ENCODE measurements at places on chromosomes 16 and 17. TPM values are rescaled to one million over a fixed set of nuclear protein-coding genes. Genes with fewer than 3 reads are reported as not detected.

DNA sequence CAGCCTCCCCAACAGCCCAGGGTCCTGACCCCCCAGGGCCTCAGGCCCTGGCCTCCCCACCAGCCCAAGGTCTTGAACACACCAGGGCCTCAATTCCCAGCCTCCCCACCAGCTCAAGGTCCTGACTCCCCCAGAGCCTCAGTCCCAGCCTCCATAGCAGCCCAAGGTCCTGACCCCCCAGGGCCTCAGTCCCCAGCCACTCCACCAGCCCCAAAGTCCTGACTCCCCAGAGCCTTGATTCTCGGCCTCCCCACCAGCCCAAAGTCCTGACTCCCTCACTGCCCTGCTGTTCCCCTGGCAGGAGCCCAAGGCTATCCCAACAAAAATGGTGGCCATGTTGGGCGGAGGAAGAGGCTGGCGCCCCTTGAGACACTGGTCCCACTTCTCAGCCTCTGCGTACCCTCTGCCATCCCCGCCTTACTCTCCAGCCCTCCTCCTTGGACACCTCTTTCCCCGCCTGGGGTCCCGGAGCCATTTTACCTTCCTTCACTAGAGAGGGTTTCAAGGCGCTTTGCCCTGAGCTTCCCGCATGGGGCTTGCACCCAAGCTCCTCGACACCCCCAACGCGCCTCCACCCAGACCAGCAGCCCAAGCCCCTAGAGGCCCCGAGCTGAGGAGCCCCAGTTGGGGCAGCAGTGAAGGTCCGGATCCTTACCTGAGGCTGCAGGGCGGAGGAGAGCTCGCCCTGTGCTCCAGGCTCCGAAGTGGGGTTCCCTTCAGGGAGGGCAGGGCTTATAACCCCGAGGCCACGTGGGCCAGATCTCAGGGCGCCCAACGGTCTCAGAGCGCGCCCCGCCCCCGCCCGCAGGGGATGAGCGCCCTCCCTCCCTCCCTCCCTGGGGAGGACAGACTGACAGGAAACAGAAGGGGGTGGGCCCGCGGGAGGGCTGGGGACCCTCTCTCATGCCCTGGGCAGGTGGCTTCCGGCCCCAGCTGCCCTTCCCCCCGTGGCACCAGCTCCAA lies 3.5 kb upstream of the TSPOAP1 start:
- H3K27me3 ChIP-seq: no peaks in the 10 kb centered on the region
- DNase-seq: no peak
- no peaks in the 10 kb centered on the region for H3K4me1 ChIP-seq
- no peak overlapping the region for H3K27ac ChIP-seq
- H3K4me3 ChIP-seq: no peak overlapping the region

DNA sequence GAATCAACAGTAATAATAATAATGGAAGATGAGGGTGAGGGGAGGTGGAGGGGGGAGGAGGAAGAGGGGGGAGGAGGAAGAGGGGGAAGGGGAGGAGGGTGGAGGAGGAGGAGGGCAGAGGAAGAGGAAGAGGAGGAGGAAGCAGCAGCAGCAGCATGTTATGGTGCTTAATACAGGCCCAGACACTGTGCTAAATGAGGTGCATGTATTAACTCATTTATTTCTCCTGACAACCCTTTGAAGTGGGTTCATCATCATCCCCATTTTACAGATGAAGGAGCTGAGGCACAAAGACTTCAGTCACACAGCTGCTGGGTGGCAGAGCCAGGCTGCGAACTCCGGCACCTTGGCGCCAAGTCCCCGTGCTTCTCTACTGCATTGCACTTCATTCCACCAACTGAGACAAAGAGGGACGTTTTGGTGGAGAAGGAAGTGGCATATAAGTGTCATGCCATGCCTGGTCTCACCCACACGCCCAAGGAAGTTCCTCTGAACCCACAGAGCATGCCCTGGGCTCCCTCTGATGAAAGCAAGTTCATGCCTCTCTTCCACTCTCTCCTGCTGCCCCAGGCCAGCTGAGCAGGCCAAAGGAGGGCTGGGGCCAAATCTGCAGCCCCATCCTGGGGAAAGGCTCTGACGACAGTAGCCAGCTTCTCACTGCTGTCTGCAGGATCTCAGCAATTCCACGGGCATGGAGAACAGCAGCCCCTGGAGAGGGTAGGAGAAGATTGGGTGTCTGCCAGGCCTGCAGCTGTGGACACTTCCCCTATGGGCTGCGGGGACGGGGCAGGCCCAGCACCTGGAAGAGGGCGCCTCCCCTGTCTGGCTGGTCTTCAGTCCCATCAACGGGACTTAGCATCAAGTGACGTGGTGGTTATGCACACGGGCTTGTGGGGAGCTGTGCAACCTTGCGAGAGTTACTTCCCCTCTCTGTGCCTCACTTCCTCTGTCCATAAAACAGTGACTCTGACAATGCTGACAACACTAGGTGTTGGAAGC lies 21.8 kb downstream of the XYLT1 start:
- H3K27ac ChIP-seq: no peak overlapping the region
- H3K4me1 ChIP-seq: no peaks in the 10 kb centered on the region
- no peak for DNase-seq
- H3K36me3 ChIP-seq: no peaks in the 10 kb centered on the region

- DNase-seq: no peak
- no peak overlapping the region for H3K27ac ChIP-seq
- H3K4me3 ChIP-seq: no peak overlapping the region
- no peaks in the 10 kb centered on the region for H3K27me3 ChIP-seq
- no peaks in the 10 kb centered on the region for H3K36me3 ChIP-seq
- H3K4me1 ChIP-seq: no peaks in the 10 kb centered on the region
These were observed 20.9 kb downstream of the TNS4 start for GRCh38 chr17:40480501-40481003.

Gene TBC1D26
- total RNA-seq: 0.05 TPM

GRCh38 chr17:4896332-4897197 lies 2.8 kb upstream of the C17orf107 start:
- no peak overlapping the region for H3K4me3 ChIP-seq
- no peaks in the 10 kb centered on the region for H3K36me3 ChIP-seq
- H3K27me3 ChIP-seq: no peaks in the 10 kb centered on the region

Gene CD300A
- total RNA-seq: 0.21 TPM

Gene CSF3
- not detected for total RNA-seq

DNA sequence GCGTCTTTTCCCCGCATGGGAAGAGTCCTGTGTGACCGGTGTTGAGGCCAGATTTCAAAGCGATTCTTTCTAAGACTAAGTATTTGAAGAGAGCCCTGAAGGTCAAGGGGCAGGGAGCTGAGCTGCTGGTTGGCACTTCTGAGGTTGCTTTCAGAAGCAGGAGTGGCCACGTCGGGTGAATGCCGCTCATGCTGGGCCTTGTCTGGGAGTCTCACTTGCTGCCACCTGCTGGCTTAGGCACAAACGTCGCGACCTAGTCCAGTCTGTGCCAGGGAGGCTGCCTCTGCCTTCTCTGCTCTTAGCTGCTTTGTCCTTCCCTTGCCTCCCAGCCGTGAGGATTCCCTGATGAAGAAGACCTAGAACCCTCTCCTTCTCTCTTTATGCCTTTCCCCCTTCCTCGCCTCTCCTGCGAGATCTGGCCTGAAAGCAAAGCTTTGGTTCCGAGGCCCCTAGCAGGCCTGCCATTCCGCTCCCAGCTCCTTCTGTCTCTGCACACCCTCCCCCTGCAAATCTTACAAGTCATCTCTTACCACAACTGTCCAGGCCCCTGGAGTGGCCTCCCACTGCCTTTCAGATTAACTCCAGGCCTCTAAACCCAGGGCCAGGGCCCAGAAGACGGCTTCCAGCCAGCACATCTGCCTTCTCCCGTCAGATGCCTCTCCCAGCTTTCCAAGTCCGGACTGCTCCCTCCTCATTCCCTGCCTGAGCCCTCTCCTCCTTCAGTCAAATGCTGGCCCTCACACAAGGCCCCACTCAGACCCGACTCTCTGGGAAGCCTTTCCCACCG lies 11.4 kb downstream of the CTNS start:
- H3K4me3 ChIP-seq: no peak overlapping the region
- H3K27me3 ChIP-seq: no peaks in the 10 kb centered on the region
- H3K4me1 ChIP-seq: no peaks in the 10 kb centered on the region
- no peak for DNase-seq
- H3K36me3 ChIP-seq: no peaks in the 10 kb centered on the region

- no peak overlapping the region for H3K27ac ChIP-seq
- no peaks in the 10 kb centered on the region for H3K27me3 ChIP-seq
- H3K4me1 ChIP-seq: peaks cover 10% of the 10 kb centered on the region
- H3K4me3 ChIP-seq: no peak overlapping the region
- no peaks in the 10 kb centered on the region for H3K36me3 ChIP-seq
These were observed 7.7 kb downstream of the METRNL start for GRCh38 chr17:83086907-83087787.

- no peak overlapping the region for H3K27ac ChIP-seq
- H3K36me3 ChIP-seq: no peaks in the 10 kb centered on the region
- no peak for DNase-seq
- no peaks in the 10 kb centered on the region for H3K4me1 ChIP-seq
- H3K27me3 ChIP-seq: 0 out of 2 replicates have a peak, but pooled peaks cover 3% of the 10 kb centered on the region
- H3K4me3 ChIP-seq: no peak overlapping the region
These were observed 406.9 kb downstream of the TMEM114 start for GRCh38 chr16:8183176-8184099.

Gene NOG
- total RNA-seq: 9.2 TPM

Gene PRSS21
- total RNA-seq: not detected

Gene GRAPL
- total RNA-seq: 0.31 TPM

GRCh38 chr17:67666710-67667109 lies 51.0 kb upstream of the NOL11 start:
- H3K36me3 ChIP-seq: no peaks in the 10 kb centered on the region
- no peak overlapping the region for H3K4me3 ChIP-seq
- H3K27ac ChIP-seq: no peak overlapping the region
- no peaks in the 10 kb centered on the region for H3K4me1 ChIP-seq
- no peaks in the 10 kb centered on the region for H3K27me3 ChIP-seq

DNA sequence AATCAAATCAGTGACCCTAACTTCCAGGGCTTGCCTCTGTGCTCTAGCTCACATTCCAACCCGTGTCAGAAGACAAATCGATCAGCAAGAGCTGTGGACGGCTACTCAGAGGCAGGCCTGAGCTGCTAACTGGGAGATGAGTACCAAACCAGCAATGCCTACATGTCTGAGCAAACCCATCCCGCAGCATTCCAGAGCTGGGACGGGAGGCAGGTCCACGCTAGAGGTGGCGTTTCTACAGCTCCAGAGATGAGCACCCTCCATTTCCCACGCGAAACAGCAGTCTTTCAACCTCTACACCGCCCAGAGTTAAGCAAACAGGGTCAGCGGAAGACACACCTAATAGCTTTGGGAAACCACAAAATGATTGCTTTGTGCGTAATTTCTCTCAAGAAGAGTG lies 6.5 kb downstream of the NXN start:
- H3K27ac ChIP-seq: peak overlapping the region; percentile 63
- no peaks in the 10 kb centered on the region for H3K36me3 ChIP-seq
- H3K4me3 ChIP-seq: no peak overlapping the region
- no peak for DNase-seq

DNA sequence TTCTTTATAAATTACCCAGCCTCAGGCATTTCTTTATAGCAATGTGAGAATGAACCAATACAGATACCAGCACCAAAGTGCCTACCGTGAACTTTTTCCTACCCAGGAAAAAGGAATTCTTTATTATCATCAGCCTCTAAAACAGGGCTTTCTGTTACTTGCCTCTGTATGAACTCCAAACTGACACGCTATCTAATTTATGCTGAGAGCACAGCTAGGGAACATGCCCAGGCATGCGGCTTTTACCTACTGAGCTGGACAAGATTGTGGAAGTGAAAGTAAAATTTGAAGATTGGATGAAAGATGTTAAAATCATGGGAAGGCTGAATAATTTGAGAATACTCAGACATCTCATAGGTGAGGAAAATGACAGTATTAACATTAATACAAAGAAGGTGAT lies 24.4 kb upstream of the ADCY9 start:
- no peaks in the 10 kb centered on the region for H3K36me3 ChIP-seq
- no peaks in the 10 kb centered on the region for H3K4me1 ChIP-seq
- H3K4me3 ChIP-seq: no peak overlapping the region
- DNase-seq: no peak
- H3K27me3 ChIP-seq: no peaks in the 10 kb centered on the region
- no peak overlapping the region for H3K27ac ChIP-seq

- H3K27ac ChIP-seq: no peak overlapping the region
- no peak overlapping the region for H3K4me3 ChIP-seq
- H3K36me3 ChIP-seq: no peaks in the 10 kb centered on the region
- H3K4me1 ChIP-seq: no peaks in the 10 kb centered on the region
- DNase-seq: no peak
- no peaks in the 10 kb centered on the region for H3K27me3 ChIP-seq
These were observed 40.0 kb downstream of the MAPT start for GRCh38 chr17:45934044-45934979.

DNA sequence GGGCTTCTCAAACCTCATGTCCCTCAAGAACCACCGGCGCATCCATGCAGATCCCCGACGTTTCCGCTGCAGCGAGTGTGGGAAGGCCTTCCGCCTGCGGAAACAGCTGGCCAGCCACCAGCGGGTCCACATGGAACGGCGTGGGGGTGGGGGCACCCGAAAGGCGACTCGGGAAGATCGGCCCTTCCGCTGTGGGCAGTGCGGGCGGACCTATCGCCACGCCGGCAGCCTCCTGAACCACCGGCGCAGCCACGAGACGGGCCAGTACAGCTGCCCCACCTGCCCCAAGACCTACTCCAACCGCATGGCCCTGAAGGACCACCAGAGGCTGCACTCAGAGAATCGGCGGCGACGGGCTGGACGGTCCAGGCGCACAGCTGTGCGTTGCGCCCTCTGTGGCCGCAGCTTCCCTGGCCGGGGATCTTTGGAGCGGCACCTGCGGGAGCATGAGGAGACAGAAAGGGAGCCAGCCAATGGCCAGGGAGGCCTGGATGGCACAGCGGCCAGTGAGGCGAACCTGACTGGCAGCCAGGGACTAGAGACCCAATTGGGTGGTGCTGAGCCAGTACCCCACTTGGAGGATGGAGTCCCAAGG lies 5.9 kb downstream of the ZNF646 start:
- no peaks in the 10 kb centered on the region for H3K27me3 ChIP-seq
- no peak overlapping the region for H3K4me3 ChIP-seq
- no peak overlapping the region for H3K27ac ChIP-seq
- DNase-seq: no peak
- H3K4me1 ChIP-seq: 0 out of 2 replicates have a peak, but pooled peaks cover 1% of the 10 kb centered on the region

DNA sequence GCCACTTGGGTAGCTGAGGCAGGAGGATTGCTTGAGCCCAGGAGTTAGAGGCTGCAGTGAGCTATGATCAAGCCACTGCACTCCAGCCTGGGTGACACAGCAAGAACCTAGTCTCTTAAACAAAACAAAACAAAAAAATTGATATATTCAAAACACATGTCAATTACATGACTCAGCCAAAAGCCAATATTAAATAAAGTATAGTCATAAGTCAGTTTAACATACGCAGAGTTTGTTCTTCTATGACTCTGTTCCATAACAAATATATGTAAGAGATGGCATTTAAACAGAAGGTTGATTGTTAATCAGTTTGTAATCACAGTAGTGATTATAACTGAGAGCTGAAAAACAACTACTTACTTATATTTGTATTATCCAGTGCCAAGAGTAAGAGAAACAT lies 106.5 kb downstream of the CDH8 start:
- no peak overlapping the region for H3K4me3 ChIP-seq
- no peak overlapping the region for H3K27ac ChIP-seq
- no peaks in the 10 kb centered on the region for H3K27me3 ChIP-seq
- no peaks in the 10 kb centered on the region for H3K36me3 ChIP-seq
- no peak for DNase-seq

Gene SLFN12L
- total RNA-seq: 0.33 TPM

GRCh38 chr16:88931936-88932335 lies 45.1 kb downstream of the CBFA2T3 start:
- H3K4me1 ChIP-seq: peaks cover 18% of the 10 kb centered on the region
- H3K4me3 ChIP-seq: no peak overlapping the region
- H3K36me3 ChIP-seq: no peaks in the 10 kb centered on the region
- no peak for DNase-seq

All from Panc1 (cell line).